ENCODE measurements at places on chromosomes 1 and 21. TPM values are rescaled to one million over a fixed set of nuclear protein-coding genes. Genes with fewer than 3 reads are reported as not detected.

DNA sequence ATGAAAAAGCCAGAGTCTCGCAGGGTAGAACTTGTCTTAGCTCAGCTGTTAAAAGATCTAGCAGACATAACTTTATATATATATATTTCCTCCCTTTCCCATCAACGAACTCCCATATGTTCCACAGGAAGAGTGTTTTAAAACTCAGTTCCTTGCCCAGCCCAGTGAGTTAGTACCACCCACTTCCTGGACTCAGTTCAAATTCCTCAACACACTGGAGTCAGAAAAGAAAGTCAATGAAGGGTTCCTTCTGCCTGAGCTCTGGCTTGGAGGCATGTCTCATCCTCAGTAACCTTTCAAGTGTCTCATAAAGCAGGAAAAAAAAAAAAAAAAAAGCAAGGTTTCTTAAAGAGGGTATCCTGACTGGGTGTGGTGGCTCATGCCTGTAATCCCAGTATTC is 15.6 kb downstream of the TPM3 start:
- H3K36me3 ChIP-seq = peaks cover 63% of the 10 kb centered on the region
- DNase-seq = no peak
- peaks cover 76% of the 10 kb centered on the region for H3K4me1 ChIP-seq
- H3K4me3 ChIP-seq = no peak overlapping the region
- no peaks in the 10 kb centered on the region for H3K27me3 ChIP-seq

DNA sequence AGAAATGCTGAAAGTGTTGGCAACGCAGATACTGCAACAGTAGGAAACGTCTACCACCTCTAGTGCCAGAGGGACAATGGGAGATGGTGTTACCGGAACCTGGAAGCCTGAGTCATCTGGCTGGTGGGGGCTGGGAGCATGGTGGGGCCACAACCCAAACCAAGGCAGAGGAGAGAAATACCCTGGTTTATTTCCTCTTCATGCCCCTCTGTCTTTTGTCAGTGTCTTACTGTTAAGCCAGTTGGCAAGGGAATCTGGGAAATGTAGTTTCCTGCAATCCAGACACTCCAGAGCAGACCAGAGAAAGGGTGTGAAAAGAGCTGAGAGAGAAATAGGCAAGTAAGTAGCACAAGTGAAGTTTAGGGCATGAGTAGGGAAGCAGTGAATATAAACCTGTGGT is 14.8 kb downstream of the DNTTIP2 start:
- no peak for DNase-seq
- H3K4me3 ChIP-seq = no peak overlapping the region
- H3K36me3 ChIP-seq = peaks cover 11% of the 10 kb centered on the region

AVPR1B gene
- not detected for total RNA-seq

DNA sequence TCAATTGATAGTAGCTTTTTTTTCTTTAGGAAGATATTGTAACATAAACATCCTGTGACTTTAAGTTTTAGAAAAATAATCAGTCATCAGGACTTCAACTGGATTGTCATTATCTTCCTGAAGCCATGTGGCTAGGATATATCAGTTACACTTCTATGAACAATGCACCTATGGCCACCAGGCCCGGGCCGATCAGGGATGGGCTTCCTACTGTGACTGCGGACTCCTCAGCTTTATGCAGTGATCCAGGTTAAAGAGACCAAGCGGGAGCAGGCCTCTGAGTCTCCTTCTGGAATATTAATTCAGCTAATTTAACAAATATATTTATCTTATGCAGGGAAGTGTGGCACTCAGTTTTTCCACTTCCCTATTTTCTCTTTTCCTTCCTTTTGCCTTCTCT is 200.6 kb downstream of the ADGRL2 start:
- H3K36me3 ChIP-seq = no peaks in the 10 kb centered on the region
- H3K4me1 ChIP-seq = no peaks in the 10 kb centered on the region

DNA sequence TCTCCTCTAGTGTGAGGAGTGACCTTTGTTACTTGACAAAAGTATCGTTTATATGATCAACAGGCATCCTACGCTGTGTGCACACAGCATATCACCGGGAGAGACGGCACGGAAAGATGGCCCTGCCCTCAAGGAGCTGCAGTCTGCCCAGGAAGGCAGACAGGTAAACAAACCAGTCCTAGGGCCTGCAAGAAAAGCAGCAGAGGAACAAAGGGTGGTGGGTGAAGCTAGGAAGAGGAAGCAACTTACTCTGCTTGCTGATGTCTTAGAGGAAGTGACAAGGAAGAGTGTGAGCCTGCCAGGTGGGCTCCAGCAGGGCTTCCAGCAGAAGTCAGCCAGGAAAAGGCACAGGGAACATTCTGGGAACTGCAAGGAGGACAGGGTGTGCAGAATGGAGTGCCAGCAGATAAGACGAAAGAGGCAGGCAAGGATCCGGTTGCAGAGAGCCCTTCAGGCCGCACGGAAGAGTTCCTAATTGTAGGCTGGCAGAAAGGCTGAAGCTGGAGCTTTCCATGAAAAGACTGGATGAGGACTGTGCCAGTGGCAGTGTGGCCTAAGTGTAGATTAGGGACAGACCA is 106.7 kb downstream of the SLC45A1 start:
- H3K4me1 ChIP-seq = peaks cover 44% of the 10 kb centered on the region
- no peaks in the 10 kb centered on the region for H3K27me3 ChIP-seq
- peak overlapping the region; percentile 85 for H3K4me3 ChIP-seq
- no peaks in the 10 kb centered on the region for H3K36me3 ChIP-seq

All from activated naive CD4-positive, alpha-beta T cell treated with anti-CD3 and anti-CD28 coated beads for 36 hours (primary cell).